Activated naive CD8-positive, alpha-beta T cell treated with anti-CD3 and anti-CD28 coated beads for 36 hours (primary cell): ENCODE measurements at places on chromosomes 7 and 10.

DNA sequence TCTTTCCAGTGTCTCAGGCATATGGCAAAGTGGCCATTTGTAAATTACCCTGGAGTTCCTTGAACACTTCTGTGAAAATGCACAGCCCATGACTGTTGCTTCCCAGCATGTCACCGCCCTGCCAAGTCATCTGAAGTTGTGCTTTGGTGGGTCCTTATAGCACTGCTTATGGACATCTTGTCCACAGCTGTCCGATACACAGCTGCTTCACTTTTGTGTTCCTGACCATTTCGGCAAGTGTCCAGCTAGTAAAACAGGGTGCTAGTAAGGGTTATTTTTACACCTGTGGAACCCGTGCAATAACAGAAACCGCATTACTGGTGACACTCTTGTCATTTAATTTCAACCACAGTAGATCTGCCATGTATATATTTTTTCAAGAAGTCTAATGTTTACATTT, 29.7 kb downstream of the PIP4K2A start:
- no peak for DNase-seq

DNA sequence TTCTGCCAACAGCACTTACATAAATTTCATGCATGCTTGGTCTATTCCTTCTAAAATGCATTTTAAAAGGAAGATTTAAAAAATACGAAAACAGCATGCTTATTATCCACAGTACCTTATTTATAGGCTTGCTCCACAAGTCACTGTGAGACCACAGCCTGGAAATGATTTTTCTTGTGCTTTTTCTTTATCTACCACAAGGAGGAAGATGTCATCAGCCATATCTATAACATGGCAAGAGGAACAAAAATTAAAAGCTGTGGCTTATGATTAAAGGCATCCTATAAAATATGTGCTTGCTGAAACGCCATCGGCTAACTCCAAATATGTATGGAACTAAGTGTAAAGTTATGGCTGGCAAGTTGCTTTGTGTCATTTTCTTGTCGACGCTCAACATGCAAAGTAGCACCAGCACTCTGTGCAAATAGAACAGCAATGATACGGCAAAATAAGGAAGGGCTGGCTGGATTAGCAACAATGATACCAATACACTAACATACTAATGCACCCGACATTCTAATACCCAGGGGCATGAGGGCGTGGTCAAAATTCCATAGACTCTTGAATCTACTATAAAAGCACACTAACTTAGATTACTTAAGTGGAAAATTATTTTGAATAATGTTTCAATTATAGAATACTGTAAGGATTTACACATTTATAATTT, 41.2 kb upstream of the AKR1E2 start:
- no peak for DNase-seq

GRCh38 chr10:99672884-99673283, 13.6 kb downstream of the ENTPD7 start:
- DNase-seq, result no peak

DNA sequence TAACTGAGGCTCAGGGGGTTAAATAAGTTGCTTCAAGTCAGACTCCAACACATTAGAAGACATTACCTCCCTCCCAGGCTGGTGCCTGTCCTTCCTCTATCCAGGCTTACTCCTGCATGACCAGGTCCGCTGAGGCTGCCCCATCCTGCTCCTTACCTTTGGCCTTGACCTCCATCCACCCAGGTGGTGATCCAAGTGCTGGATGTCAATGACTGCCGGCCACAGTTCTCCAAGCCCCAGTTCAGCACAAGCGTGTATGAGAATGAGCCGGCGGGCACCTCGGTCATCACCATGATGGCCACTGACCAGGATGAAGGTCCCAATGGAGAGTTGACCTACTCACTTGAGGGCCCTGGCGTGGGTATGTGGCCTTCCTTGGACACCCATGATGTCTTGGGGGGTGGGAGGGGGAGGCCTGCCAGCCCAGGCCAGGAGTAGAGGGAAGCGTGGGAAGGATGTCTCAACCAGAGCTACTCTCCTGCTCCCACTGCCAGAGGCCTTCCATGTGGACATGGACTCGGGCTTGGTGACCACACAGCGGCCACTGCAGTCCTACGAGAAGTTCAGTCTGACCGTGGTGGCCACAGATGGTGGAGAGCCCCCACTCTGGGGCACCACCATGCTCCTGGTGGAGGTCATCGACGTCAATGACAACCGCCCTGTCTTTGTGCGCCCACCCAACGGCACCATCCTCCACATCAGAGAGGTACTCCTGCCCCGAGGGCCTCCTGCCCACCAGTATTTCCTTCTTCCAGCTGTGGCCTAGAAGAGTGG, 29.6 kb upstream of the VSIR start:
- DNase-seq, result no peak

DNA sequence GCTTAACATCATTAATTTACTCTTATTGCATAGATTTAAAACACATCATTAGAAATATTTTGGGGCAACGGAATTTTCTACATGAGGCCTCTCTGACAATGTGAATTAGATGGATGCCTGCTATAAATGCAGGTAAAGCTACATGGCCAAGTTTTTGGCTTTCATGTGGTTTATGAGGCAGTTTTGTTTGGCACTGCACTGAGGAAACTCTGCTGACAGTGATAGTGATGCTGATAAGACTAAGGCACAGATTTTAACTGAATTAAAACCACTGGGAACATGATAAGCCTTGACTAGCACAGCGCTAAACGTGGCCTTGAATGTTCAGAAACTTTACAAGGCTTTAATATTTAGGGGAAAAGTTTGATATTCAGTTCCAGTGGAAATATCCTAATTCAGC, 114.3 kb upstream of the NOBOX start:
- no peak for DNase-seq

GRCh38 chr10:18293536-18294510, 153.6 kb downstream of the CACNB2 start:
- DNase-seq, result no peak

GRCh38 chr10:110864662-110865140, 7.0 kb upstream of the PDCD4 start:
- no peak for DNase-seq

DNA sequence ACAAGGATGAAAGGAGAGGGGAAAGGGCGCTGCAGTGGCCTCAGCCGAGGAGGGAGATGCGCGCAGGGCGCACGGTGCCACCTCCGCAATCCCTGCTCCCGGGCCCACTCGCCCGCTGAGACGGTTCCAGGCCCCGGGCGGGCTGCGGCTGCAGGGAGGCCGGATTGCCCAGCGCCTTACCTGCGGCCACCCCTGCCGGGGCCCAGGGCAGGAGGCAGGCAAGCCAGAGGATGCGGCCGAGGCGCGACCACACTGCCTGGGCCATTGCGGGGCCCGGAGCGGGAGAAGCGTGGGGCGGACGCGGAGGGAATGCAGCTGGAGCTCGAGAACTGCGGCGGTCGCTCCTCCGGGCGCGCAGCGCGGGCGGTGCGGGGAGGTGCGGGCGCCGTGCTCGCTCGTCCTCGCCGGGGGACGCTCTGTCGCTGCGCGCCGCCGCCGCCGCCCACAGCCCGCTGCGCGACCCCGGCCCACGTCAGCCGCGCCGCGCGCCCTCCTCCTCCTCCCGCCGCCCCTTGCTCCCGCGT, at the start of gene TMEM130:
TSS of gene TMEM130 (minus strand) at position 418 of the 524 bp plus-strand sequence. CDS start at position 265, 153 bp downstream.
- DNase-seq, result peak; percentile 14

GRCh38 chr7:34837316-34837715, 179.3 kb downstream of the NPSR1 start:
- DNase-seq, result no peak

DNA sequence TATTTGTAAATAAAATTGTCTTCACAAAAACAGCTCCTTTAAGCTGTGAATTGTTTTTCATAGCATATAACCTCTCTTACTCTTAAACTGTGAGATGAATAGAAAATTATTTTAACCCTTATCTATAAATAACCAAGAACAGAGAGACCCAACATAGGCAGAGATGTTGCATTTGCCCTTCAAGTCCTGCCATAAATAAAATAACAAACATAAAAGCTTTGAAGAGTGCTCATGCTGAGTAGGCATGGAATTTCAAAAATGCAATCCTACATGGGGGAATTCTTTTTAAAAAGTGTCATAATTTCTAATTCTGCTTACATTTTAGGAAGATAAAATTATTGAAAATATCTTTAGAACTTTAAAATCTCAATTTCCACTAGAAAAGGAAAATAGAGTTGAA, 124.1 kb upstream of the FERD3L start:
- DNase-seq, result no peak

GRCh38 chr7:55060085-55060484, 41.3 kb downstream of the EGFR start:
- no peak for DNase-seq

GRCh38 chr7:148883266-148884048, 634 bp downstream of the EZH2 start:
- DNase-seq, result peak; percentile 65

DNA sequence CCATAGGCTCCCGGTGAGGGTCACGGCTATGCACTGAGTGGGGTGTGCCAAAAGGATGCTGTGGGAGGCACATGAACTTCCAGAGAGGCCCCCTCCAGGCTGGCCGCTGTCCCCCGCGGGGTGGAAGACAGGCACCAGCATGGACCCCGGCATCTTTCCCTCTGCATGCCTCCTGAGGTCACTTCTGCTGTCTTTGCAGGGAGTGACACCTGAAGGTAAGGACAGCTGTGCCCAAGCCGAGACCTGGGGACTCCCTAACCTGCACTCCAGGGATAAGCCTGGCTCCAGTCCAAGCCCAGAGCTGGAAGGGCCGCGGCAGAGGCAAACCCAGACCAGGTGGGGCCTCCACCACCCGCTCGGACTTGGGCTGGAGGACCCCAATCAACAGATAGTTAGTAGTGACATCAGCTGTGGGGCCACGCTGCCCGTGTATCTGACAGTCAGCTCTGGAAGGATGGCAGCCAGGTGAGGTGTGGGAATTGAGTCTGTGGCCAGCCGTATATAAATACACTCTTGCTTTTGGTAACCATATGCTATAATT, 340.7 kb upstream of the MKI67 start:
- DNase-seq, result no peak

DNA sequence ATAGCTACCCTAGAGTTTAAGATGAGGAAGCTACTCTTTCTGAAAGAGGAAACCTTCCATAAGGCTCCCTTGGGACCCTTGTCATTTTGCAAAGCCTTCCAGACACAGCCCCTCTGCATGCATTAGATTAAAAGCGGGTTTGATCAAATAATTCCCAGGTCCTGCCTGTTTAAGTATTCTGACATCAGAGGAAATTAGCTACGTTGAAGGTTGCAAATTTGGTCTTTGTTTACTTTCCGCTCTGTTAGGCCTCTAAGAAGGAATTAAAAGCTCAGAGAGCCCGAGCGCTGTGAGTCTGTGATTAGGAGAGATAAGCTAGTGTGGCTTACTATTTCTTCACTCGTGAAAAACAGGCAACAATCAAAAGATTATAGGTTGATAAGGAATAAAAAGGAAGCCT, 1.4 kb upstream of the THSD7A start:
- DNase-seq, result no peak

- no peak for DNase-seq
Measured at GRCh38 chr7:5580714-5581395, 157.2 kb upstream of the TNRC18 start.

DNA sequence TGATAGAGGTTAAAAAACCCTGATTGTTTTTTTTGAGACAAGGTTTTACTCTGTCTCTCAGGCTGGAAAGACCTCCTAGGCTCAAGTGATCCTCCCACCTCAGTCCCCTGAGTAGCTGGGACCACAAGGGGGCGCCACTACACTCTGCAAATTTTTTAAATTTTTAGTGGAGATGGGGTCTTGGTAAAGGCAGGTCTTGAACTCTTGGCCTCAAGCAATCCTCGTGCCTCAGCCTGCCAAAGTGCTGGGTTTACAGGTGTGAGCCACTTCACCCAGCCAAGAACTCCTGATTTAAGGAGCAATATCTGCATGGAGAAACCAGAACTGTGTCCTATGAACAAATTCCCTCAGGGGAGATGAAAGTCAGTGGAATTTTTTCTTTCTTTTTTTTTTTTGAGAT, 7.3 kb upstream of the KLHDC10 start:
- DNase-seq, result peak; percentile 68

- DNase-seq, result no peak
Measured at GRCh38 chr7:134701272-134701671, 54.6 kb downstream of the BPGM start.

DNA sequence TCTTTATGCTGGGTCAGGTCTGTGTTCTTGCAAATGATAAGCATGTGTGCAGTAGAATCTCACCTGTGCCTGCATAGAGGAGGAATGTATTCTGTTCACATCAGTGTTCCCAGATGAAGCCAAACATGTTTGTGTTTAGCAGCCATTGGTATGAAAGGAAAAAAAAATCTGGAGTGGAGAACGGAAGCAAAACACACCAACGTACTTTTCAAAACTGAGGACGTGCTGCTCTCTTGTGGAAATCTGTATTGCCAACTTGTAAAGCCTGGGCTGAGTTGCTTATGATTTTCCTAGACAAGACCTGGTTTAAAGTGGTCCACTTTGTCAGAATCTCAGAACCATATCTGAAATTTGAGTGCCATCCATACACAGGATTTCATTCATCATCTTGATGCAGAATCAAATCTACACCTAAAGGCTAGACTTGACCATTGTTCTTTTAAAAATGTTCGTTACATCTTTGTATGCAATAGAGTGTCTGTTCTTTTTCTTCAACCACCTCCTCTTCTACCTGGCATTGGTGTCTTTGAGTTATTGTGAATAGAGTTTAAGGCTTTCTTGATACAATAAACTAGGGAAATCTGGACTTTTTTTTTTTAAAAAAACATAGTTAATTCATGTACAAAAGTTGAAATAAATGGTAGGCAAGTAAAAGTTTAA, 367.7 kb downstream of the PHF14 start:
- DNase-seq, result no peak

DNA sequence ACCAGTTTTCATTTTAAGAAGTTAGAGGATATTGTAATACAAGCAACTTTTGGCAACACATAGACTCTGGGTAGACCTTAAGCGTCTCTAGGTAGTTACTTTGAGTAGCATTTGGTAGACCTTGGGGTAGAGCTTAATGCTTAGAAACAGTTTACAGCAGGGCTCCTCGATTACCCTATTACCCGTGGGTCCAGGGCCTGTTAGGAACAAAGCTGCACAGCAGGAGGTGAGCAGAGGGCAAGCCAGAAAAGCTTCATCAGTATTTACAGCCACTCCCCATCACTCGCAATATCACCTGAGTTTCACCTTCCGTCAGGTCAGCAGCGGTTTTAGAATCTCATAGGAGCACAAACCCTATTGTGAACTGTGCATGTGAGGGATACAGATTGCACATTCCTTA, 173.5 kb downstream of the TSPAN12 start:
- no peak for DNase-seq

DNA sequence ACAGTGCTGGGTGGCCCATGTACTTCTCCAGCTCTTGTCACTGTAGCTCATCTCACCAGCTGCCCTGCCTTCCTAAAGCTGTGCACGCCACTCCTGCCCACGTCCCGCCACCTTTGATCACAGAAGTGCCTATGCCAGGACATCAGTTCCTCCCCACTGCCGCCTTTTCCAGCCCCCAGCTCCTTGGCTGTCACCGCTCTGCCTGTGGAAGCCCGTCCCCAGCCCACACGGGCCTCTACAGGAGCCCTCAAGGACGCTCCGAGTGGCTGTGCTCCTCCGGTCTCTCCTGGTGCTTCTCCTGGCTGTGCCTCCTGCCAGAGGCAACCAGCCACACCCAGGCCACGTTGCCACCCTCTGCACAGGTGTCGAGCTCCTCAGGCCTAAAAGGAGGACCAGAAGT, 19.3 kb upstream of the INMT start:
- DNase-seq, result no peak

GRCh38 chr7:132240821-132241422, 335.3 kb downstream of the PLXNA4 start:
- DNase-seq, result no peak
